NCI-H2171 (cell line): ENCODE measurements at places on chromosomes 1 and 21.
A peak's percentile ranks its signal among the peaks of the same experiment; 100 is the strongest.

DNA sequence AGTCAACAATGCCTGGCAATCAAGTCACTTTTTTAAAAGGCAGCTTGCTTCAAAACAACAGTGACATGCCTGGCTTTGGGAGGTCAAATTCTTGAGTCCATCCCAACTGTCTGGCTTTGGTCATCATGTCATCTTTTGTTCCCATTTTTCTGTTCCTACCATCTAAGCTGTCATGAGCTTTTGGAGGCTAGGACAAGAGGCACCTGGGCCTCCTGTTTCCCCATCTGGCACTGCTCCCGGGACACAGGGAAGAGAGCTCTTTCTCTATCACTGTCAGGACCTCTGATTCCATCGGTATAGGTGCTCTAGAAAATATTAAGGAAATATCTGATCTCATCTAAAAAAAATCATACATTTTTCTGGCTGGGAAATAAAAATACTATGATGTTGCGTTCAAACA lies 156.3 kb downstream of the CLIC6 start:
- DNase-seq, result no peak

DNA sequence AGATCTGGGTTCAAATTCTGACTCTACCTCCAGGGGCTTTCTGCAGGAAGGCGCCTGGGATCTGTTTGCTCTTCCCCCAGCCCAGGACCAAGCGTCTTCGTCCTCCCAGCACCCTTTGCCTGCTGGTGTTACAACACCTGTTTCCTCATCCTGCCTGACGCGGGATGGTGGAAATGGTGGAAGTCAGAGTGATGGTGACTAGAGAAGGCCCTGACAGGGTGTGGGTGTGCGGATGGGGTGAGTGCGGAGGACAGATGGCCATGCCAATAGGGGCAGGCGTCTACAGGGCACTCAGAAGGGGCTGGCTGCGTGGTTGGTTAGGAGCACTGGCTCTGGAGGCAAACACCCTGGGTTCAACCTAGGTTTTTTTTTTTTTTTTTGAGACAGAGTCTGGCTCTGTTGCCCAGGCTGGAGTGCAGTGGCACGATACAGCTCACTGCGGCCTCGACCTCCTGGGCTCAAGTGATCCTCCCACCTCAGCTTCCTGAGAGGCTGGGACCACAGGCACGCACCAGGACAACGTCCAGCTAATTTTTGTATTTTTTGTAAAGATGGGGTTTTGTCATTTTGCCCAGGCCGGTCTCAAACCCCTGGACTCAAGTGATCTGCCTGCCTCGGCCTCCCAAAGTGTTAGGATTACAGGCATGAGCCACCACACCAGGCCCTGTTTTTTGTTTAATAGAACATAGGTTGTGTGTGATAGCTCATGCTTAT lies 1.5 kb downstream of the THEMIS2 start:
- DNase-seq, result no peak

DNA sequence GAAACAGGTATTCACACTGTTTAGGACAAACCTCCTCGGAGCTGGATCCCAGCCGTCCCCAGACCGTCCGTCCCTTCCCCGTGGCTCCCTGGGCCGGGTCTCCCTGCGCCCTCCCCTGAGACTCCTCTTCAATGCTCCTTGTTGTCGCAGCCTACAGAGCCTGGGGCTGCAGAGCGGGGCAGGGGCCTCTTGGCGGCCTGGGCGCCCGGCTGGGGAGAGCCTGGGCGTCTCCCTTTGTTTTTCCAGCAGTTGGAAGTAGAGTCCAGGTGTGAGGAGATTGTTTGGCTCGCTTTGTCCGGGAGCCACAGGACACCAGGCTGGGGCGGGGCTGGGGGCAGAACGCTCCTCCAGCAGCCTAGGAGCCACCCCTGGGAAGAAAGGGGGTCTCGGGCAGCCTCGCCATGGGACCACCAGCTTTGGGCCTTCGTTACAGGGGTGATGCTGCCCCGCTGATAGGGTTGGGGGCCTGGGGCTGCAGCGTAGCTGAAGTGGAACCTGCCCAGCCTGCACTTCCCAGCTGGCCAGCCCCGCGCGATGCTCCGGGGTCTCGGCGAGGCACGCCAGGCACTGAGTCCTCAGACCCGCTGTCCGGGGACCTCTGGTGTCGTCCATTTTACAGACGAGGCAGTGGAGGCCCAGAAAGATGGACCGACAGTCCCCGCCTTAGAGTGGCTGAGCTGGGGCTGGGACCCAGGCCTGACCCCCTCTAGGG lies 66.9 kb downstream of the PRDM16 start:
- DNase-seq, result peak; percentile 65

- no peak for DNase-seq
Measured at GRCh38 chr1:191993549-191993948, 164.7 kb upstream of the RGS18 start.

DNA sequence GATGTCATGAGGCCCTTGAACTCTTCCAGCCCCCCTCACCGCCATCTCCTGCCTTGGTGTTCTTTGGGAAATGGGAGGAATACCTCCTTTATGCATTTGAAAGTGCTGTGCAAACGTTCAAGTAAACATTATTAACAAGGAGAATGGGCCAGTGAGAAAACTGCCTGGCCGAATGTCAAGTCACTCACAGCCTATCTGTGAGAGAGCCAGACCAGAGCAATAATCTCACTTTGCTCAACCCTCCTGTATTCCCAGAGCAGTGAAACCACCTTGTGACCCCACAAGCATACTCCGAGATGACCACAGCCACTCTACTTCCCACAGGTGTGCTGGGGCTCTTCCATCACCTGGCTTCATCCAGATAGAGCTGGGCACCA lies 5.2 kb downstream of the TAL1 start:
- no peak for DNase-seq

DNA sequence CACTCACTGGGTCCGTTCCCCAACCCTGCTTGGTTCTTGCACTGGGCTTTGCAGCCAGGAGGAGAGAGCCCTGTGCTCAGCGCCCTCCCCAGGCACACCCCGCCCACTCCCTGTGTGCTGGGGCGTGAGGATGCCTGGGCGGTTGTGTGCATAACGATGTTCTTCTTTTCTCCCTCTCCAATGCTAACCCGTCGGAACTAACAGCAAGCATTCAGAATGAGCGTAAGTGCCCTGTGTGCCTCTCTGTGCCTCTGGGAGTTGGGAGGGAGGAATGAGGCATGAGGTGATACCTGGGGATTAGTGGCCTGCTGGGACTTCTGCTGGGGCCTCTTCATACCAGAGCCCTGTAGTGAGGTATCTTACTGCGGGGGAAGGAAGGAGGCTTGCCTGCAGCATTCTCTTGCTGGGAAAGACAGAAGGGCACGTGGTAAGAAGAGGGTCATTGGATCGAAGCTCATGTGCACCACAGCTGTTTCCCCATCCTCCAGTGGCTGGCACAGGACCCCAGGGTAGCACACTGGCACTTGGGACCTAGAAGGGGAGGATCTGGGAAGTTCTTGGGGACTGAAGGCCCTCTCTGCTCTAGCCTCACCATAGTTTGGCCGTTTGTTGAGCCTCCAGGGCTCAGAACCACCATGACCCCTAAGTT lies 79.8 kb downstream of the NFASC start:
- DNase-seq, result no peak

DNA sequence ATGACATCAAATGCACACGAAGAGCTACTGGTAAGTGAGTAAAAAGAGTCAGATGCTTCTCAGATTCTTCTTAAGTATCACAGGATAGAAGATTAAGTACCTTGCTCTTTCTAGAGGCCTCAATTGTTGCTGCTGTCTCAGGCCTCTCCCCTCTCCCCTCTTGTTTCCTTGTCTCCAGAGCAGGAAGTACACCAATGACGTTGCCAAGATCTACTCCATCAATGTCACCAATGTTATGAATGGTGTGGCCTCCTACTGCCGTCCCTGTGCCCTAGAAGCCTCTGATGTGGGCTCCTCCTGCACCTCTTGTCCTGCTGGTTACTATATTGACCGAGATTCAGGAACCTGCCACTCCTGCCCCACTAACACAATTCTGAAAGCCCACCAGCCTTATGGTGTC lies 21.3 kb upstream of the SARS1 start:
- DNase-seq, result no peak

- DNase-seq, result no peak
Measured at GRCh38 chr1:94017155-94017829, 103.7 kb downstream of the ABCA4 start.

DNA sequence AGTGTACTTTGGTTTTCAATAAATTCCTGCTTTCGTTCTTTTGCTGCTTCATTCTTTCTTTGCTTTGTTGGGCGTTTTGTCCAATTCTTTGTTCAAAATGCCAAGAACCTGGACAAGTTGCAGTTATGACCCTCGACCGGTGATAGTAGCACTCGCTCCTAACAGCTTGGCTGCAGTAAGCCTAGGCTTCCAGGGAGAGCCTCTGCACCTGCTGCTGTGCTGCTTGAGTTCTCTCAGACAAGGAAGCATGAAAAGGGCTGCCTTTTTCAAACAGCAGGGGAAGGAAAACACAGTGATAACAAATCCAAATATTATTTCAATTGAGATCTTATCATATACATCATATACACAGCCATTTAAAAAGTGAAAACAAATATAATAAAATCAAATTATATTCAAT lies 12.8 kb upstream of the RIPK4 start:
- no peak for DNase-seq

GRCh38 chr21:41987310-41987709 lies 22.9 kb downstream of the ZBTB21 start:
- DNase-seq, result no peak

DNA sequence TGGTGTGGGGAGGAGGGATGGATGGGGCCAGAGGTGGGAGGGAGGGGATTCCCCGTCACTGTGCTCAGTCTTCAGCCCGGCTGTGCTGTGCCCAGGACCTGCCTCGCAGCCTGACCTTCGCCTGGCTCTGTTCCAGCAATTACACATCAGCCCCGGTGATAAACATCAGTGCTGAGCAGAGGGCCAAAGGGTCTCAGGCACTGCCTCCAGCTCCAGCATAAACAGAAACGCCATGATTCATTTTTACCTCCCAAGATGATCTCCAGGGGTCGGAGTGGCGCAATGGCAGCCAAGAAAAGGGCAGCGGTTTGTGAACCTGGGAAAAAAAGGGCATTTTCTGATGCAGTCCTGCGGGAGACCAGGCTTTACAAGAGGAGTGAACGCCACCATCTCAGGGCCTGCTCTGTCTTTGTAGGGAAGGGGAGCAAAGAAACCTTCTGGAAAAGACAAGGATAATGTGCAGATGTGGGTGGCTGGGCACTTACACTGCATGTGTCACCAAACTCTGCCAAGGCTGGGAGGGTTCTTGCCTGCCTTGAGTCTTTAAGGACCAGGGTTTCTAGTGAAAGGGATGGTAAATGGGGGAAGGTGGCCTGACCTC lies 28.1 kb downstream of the SHISA4 start:
- DNase-seq, result peak; percentile 19

GRCh38 chr1:6582370-6582769 lies 2.6 kb downstream of the ZBTB48 start:
- no peak for DNase-seq

DNA sequence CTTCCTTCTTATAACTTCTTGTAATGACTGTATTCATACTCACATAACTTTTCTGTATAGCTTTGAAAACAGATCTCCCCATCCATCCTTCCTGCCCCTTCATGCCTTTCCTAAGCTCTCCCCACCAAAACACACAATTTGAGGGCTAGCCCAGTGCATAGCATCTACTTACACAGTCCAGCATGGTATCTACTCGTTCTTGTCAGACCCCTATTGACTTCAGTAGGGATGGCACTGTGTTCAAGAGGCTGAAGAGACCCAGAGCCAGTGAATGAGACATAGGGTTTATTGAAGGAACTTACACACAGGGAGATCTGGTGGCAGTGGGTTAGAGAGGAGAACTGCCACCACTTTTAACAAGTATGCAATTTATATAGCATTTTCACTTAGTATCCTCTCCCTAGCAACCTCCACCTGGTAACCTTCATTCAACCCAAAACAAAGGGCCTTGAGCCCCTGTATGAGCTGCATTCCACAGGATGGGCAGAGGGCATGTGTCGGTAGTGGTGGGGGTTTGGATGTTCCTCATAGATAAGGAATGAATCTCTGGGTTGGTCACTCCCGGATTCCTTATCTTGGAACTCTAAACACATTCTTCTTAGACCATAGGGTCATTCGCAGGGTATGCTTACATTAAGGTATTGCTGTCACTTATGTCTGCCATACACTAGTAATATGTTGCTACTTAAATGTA lies 64.9 kb upstream of the GNG12 start:
- DNase-seq, result no peak

DNA sequence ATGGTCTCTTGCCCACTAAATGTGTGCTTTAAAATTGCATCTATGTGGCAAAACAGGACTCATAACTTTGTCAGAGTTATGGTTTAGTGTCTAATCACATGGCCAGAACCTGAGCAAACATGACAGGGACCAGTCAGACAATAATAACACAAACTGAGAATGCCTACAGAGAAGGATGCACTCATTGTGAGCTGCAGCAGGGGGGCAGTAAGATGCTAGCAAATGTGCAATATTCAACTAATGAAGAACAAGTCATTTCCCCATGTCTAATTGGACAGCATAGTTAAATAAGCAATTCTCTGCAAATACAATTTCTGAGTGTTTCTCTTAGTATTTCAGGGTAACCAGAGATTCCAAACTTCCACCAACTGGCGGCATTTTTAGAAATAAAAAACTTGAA lies 30.8 kb downstream of the SPAG17 start:
- DNase-seq, result no peak

DNA sequence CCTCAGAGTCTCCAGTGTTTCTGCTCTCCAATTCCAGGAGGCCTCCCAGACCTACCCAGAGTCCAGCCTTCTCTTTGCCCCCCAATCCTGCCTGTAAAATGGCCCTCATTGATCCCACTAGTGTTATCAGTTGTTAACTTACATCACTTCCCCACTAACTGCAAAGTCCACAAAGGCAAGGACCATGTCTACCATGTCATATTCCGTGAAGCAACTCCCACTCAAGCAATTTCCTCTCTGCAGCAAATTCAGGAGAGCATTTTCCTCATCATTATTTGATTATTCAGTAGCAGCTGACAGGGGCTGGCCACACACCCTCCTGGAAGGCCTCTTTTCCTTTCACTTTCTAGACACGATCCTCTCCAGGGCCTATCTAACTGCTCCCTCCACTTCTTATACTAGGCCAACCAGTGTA lies 153.5 kb downstream of the RERE start:
- no peak for DNase-seq

DNA sequence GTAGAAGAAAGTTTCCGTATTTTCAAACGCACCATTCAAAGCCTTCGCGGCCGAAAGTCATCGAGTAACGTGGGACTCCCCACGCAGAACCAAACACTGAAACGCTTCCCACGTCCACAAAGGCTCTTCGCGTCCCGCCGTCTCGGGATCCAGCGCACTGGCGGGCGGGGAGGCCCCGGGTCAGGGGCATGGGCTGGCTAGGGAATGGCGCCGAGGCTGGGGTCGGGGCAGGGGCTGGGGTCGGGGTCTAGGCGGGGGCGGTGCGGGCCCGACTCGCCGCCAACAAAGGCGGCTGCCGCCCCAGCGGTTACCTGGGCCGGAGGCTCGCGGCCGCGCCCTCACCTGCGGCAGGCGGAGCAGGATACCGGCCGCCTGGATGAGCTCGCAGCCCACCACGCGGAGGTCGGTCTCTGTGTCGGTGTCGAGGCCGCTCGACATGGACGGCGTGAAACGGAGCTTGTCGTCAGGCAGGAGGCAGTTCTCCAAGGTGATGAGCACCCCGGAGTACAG lies 403 bp downstream of the CCNL2 start:
- no peak for DNase-seq
